ENCODE measurements at places on chromosomes 7 and 10.

DNA sequence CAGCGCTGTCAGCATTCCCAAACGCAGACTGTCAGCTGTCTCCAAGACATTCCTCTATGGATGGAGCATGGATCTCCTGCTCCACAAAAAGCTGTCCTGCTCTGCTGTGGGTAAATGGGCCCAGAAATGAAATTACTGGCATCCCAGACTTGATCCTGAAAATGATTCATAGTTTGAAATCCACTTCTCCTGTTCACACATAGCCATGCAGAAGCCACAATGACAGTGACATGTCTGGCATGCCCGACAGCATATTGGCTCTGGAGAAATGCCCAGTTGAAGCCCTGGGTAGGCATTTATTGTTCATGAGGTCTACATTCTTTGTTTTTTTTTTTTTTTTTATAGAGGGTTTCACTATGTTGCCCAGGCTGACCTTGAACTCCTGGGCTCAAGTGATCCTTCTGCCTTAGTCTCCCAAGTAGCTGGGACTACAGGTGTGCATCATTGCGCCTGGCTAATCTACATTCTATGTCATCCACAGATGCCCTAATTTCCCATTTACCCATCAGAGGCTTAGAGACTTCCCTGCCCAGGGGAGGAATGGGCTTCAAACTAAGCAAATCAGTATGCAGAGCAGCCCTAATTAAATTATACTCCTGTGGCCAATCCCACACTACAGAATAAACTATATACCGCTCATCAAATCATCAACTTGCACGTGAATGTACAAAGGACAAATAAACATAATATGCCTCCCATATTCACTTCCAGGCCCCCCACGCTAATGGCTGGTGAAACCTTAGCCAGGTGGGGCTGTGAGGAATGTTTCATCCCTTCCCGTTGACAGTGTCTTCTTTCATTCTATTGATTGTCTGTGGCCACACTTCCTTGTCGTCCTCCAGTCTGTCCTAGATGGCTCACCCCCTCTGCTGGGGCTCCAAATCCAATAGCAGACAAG is 61.8 kb upstream of the EEPD1 start:
- no peaks in the 10 kb centered on the region for H3K27me3 ChIP-seq
- no peaks in the 10 kb centered on the region for H3K36me3 ChIP-seq
- H3K4me1 ChIP-seq, result no peaks in the 10 kb centered on the region
- no peak overlapping the region for H3K4me3 ChIP-seq
- no peak for DNase-seq
- no peak overlapping the region for H3K27ac ChIP-seq

GRCh38 chr7:153052206-153052605 is 292.7 kb downstream of the ACTR3B start:
- DNase-seq, result no peak
- no peaks in the 10 kb centered on the region for H3K36me3 ChIP-seq
- H3K4me1 ChIP-seq, result no peaks in the 10 kb centered on the region
- no peak overlapping the region for H3K4me3 ChIP-seq
- H3K27ac ChIP-seq, result no peak overlapping the region

DNA sequence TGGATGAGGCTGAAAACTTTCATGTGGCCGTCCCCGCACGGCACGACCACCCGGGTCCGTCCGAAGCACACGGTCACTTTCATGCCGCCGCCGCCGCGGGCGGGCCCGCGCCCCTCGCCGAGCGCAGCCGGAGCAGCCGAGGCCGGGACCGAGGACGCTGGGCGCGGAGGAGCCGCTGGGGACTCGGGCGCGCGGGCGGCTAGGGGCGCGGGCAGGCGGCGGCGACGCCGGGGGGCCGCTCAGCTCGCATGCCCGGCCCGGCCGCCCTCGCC is 247 bp downstream of the PARD3 start:
- no peak overlapping the region for H3K27ac ChIP-seq
- peaks cover 5% of the 10 kb centered on the region for H3K4me1 ChIP-seq
- no peak for DNase-seq
- H3K27me3 ChIP-seq, result peaks cover 24% of the 10 kb centered on the region
- no peak overlapping the region for H3K4me3 ChIP-seq

DNA sequence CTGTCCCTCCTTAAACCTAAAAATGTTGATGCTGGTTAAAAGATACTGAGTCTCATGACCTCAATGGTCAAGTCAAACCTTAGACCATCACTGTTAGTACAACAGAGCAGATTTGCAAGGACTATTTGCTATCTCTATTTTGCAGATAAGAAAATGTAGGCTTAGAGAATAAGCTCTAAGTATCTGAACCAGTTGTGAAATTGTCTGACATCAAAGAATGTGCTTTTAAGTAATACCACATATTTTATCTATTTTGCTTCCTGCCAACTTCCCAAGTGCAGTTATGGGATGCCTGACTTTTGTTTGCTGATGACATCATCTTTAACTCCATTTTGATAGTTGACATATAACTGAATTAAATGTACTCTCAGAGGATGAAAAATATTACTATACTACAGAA is 83.6 kb upstream of the TMEM106B start:
- no peaks in the 10 kb centered on the region for H3K36me3 ChIP-seq
- H3K4me3 ChIP-seq, result no peak overlapping the region
- H3K27me3 ChIP-seq, result peaks cover 11% of the 10 kb centered on the region
- peaks cover 11% of the 10 kb centered on the region for H3K4me1 ChIP-seq
- no peak for DNase-seq
- H3K27ac ChIP-seq, result no peak overlapping the region

- DNase-seq, result no peak
- no peaks in the 10 kb centered on the region for H3K27me3 ChIP-seq
- no peak overlapping the region for H3K4me3 ChIP-seq
- no peak overlapping the region for H3K27ac ChIP-seq
Measured at GRCh38 chr10:124323806-124324205, 94.9 kb downstream of the OAT start.

DNA sequence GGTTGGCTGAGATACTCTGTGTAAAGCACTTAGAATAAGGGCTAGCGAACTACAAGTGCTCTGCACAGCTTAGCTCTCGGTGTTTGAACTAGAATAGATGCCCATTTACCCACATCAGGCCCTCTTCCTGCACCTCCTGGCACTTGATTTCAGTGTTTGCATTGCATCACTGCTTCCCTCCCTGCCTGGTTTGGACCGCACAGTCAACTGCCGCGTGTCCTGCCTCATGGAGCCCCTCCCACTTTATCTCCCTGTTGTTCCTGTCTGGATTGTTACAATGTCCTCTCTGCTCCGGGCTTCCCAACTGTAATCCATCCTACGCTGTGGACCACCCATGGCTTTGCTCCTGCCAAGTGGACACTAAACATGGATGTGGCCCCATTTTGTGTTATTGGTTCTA is 2.3 kb downstream of the FAM107B start:
- no peak overlapping the region for H3K4me3 ChIP-seq
- H3K36me3 ChIP-seq, result no peaks in the 10 kb centered on the region
- no peak overlapping the region for H3K27ac ChIP-seq
- H3K4me1 ChIP-seq, result no peaks in the 10 kb centered on the region
- no peak for DNase-seq
- H3K27me3 ChIP-seq, result peaks cover 1% of the 10 kb centered on the region

GRCh38 chr7:41206267-41206666 is 496.6 kb downstream of the INHBA start:
- no peak overlapping the region for H3K27ac ChIP-seq
- H3K36me3 ChIP-seq, result peaks cover 4% of the 10 kb centered on the region
- no peak overlapping the region for H3K4me3 ChIP-seq
- DNase-seq, result no peak
- H3K27me3 ChIP-seq, result no peaks in the 10 kb centered on the region

DNA sequence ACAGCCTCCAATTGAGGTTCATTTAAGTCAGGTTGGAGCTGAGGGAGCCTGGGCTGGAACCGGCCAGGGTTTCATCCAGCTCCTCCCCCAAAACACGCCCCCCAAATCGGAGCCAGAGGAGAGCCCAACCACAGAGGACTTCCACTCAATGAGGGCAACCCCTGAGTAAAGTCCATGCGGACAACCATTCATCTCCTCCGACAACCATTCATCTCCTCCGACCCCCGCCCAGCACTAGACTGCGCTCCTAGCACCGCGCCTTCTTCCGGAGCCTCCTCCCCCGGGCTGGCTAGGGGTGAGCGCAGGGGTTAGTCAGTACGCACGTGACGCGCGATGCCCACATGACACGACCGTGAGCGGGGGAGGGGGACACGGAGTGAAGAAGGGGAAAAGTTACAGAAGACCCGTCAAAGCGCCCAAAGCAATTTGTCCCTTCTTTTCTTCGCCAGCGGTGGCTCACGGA is 1.4 kb downstream of the MAGI2 start:
- DNase-seq, result no peak
- H3K27ac ChIP-seq, result no peak overlapping the region
- H3K4me3 ChIP-seq, result peak overlapping the region; percentile 58
- peaks cover 2% of the 10 kb centered on the region for H3K27me3 ChIP-seq

DNA sequence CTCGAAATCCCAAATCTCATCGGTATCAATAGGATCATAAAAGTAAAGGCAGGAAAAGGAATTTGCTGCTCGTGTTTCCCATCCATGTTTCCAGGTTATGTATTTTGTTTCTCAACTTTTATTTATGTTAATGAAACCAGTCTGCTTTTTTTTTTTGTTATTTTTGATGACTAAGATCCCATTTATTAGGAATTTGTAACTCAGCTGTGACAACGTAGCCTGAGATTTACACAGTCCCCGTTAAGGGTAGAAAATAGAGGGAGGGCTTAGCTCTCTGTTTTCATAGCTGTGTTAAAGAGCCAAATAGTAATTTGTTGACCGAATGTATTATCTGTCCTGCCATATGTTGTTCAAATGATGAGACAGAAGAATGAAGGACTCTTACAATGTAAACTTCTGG is 164.0 kb downstream of the MGMT start:
- peaks cover 15% of the 10 kb centered on the region for H3K36me3 ChIP-seq
- no peak overlapping the region for H3K27ac ChIP-seq
- no peak for DNase-seq

All from immature natural killer cell (primary cell).